A172 (cell line): ENCODE measurements at places on chromosomes 13 and 19. TPM values are rescaled to one million over a fixed set of nuclear protein-coding genes. Genes with fewer than 3 reads are reported as not detected.

DNA sequence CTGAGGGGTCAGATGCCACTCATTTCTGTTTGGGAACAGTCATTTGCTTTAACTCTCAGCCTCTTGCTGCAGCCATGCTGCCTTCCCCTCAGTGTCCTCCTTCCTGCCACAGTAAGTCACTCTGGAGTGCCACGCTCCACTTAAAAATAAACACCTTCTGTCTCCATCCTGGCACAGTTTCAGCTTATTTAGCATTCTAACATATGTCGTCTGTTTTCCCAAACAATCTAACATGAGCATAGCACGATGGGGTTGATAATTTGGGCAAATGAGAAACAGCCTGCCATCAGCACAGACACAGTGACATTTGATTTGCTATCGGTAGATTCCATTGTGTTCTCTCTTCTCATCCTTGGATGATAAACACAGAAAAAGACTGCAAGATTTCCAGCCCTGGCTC is 768.6 kb downstream of the UQCRFS1 start:
- no peak for DNase-seq

Gene KISS1R
- total RNA-seq = not detected in 2 replicates

GRCh38 chr19:408441-408901 is 476 bp downstream of the C2CD4C start:
- peak; percentile 32 for DNase-seq

DNA sequence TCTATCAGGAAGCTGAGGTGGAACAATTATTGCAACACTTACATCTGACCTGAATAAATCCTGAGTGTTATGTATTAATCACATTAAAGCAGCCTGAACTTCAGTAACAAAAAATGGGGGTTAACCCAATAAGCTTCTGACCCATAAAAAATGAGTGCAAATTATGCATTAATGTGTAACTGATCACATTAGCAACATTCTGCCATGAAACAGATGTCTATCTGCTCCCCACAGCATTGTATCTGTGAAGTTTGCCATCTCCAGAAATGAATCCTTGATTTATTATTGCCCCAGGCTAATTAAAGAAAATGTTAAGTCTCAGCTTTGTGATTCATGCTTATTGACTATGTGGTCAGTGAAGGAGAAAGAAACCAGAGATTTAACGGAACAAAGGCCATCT is 304.9 kb downstream of the PCDH20 start:
- DNase-seq = no peak

Gene DHDH
- 0.10 TPM in 1 of 2 replicates, not detected in the other for total RNA-seq

GRCh38 chr13:110639935-110640334 is 24.6 kb downstream of the NAXD start:
- no peak for DNase-seq

DNA sequence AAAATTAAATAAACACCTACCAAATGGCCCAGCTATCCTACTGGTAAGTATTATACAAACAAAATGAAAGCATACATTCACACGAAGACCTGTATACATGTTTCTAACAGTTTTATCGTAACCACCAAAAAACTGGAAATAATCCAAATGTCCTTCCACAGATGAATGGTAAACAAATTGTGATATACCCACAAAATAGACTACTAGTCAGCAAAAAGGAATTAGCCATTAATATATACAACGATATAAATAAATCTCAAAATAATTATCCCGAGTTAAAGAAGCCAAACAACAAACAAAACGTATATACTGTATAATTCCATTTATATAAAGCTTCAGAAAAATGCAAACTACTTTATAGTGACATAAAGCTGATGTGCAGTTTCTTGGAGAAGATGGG is 106.3 kb upstream of the SERTM1 start:
- DNase-seq = no peak

DNA sequence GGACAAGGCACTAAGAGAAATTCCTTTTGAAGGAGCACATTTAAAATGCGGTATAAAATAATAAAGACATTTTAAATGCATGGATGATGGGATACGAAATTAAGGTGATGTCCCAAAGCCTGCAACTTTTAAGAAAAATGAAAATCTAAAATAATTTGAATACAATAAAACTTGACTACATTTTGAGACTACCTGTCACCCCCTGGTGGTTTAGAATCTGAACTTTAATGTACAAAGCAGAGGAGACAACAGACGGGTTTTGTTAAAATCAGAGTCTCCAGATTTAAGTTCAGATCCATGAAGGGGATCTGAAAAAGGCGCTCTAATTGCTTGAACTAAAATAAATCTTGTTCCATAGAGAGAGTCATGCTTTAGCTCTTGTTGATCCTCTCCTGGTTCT is 1129.3 kb upstream of the PCDH20 start:
- no peak for DNase-seq

- no peak for DNase-seq
These were observed 12.1 kb upstream of the SLC25A42 start for GRCh38 chr19:19051478-19052213.

GRCh38 chr19:19434483-19435045 is 29.1 kb downstream of the GATAD2A start:
- no peak for DNase-seq

Gene OR7A5
- total RNA-seq = not detected in 2 replicates

DNA sequence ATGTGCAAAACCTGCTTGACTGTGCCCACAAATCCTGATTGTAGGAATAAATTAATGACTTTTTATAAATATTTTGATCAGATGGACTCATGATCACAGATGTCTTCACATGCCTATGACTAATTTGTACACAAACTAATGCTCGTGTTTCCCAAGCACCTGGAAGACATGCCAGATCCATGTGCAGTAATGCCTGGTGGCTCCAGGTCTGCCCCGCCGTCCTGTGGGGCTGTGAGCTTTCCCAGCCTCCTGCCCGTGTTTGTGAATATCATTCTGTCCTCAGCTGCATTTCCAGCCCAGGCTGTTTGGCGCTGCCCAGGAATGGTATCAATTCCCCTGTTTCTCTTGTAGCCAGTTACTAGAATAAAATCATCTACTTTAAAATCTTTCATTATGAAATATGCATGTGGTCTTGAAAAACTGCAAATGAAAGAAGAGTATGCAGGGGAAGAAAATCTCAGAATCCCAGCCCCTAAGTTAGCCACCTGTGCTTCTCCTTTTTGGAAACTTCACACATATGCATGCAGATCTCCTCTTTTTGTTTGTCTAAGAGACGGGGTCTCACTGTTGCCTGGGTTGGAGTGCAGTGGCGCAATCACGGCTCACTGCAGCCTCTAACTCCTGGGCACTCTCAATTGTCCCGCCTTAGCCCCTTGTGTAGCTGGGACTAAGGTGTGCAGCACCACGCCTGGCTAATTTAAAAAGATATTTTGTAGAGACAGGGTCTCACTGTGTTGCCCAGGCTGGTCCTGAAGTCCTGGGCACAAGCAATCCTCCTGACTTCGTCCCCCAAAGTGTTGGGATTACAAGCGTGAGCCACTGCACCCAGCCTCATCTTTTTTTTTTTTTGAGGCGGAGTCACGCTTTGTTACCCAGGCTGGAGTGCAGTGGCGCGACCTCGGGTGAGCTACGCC is 6.2 kb downstream of the RPL28 start:
- DNase-seq = no peak

Gene JSRP1
- not detected in 2 replicates for total RNA-seq

DNA sequence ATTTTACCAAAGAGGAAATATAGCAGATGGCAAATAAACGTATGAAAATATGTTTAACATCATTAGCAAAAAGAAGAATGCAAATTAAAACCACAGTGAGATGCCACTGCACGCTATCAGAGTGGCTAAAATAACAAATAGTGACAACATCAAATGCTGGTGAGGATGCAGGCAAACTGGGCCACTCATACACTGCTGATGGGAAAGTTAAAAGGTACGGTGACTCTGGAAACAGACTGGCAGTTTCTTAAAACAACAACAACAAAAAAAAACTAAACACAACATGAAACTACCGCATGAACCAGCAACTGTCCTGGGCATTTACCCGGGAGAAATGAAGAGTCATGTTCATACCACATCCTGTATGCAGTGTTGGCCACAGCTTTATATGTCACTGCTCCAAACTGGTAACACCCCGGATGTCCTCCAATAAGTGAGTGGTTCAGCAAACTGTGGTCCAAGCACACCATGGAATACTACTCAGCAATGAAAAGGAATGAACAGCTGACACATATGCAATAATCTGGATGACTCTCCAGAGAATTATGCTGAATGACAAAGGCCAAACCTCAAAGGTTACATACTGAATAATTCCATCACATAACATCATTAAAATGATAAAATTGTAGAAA is 22.3 kb downstream of the EPS15L1 start:
- peak; percentile 63 for DNase-seq

DNA sequence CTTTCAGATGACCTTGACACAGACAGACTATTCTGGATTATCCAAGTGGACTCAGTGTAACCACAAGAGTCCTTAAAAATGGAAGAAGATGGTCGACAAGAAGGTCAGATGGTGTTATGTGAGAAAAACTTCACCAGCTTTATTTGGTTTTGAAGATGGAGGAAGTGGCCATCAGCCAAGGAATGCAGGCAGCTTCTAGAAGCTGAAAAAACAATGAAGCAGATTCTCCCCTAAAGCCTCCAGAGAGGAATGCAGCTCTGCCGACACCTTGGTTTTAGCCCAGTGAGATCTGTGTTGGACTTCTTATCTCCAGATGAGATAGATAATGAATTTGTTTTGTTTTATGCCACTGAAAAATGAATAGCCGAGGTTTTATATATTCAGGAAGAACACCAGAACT is 501.5 kb downstream of the DCT start:
- DNase-seq = no peak

GRCh38 chr13:73173279-73173811 is 114.5 kb downstream of the KLF5 start:
- DNase-seq = no peak

DNA sequence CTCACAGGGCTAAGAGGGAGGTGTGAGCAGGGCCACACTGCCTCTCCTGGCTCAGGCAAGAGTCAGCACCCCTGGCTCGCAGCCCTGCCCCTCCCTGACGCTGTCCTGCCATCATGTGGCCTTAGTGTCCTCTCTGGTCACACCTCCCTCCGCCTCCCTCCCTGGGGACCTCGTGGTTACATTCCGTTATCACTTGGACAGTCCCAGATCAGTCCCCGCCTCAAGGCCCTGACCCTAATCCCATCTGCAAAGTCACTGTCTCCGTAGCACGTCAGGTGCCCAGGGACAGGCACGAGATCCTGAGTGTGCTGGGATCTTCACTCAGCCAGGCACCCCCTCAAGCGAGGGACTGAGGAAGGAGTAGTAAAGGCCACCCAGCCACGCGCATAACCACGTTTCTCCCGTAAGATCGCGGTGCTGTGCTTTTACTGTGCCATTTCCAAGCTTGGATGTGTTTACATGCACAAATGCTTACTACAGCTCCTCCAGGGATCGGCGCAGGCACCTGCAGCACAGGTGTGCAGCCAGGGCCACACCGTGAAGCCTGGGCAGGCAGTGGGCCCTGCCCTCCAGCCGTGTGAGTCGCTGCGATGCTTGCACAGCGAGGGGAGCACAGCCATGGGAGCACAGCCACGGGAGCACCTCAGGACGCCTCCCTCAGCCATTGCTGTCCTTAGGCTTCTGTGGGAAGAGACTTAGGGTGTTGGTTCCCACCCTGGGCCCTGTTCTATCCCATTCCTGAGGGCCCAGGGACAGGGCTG is 10.7 kb upstream of the TMEM255B start:
- DNase-seq = no peak
